Spinal cord (tissue), 10 donors: ENCODE measurements at places on chromosomes 1 and 21.

DNA sequence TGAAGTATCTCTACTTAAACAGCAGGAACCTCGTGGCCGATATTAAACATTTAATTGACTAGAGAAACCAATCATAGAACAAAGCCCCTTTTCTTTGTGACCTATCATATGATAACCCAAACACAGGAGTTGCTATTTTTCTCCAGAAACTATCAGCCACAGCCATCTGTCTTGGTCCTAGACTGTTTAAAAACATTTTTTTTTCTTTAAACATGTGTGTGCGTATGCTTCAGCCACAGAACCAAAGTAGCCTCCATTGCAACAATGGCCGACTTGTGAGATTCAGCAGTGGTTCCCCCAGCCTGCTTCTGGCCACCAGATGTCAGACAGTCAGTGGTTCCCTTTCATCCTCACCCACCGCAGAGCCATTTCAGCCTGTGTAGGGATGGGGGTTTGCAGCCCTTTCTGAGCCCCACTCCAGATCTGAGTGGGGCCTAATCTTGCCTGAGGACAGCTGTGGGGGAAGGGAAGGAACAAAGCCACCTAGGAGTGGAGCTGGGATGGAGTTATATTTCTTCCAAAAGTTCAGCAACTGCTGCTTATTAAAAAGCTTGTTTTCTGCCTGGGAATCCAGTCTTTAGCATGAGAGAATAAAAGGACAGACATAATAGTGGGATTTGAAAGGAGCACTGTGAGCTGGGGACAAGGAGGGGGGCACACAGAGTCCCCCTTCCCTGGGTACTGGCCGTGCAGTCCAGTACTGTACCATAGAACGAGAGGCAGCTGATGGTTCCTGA, 11.7 kb upstream of the IGSF3 start:
- peaks cover 8% of the 10 kb centered on the region for H3K4me1 ChIP-seq
- H3K4me3 ChIP-seq = no peak overlapping the region
- peak overlapping the region; percentile 37 for H3K27ac ChIP-seq

- H3K4me3 ChIP-seq = no peak overlapping the region
- no peak for DNase-seq
These were observed 722.2 kb downstream of the KCNT2 start for GRCh38 chr1:195886000-195886399.

DNA sequence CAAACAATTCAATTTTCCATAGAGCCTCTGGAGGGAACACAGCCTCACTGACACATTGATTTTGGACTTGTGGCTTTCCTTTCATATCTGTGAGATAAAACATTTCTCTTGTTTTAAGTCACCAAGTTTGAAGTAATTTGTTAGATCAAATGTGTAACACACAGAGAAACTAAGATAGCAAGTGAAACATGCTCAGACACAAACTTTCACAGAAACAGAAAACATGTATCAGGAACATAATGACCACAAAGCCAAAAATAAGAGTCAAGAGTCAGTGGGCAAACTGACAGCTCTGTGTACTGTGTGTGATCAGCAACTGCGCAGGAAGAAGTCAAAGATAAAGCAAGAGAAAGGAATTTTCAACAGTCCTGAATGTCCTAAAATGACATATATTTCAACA, 1237.5 kb downstream of the AMY1C start:
- H3K4me3 ChIP-seq = no peak overlapping the region
- H3K27me3 ChIP-seq = no peaks in the 10 kb centered on the region
- no peak for DNase-seq
- H3K27ac ChIP-seq = no peak overlapping the region
- H3K4me1 ChIP-seq = no peaks in the 10 kb centered on the region

DNA sequence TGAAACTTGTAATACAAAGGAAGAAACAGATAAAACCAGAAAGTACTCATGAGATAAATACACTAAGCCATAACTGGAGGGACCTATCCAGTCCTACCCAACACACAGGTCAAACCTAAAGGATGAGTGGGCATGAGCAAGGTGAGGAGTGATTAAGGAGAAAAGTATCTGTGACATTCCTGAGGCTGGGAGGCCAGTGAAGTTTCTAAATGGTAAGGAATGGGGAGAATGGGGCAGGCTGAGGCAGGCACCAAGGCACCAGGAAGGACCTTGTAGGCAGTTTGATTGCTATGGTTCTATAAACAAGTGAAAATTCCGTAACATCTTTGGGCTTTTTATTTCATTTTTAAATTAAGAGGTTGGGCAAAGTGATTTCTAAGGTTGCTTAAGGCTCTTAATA, 10.4 kb downstream of the DDX59 start:
- no peak overlapping the region for H3K27ac ChIP-seq
- no peaks in the 10 kb centered on the region for H3K27me3 ChIP-seq
- H3K36me3 ChIP-seq = peaks cover 33% of the 10 kb centered on the region
- H3K4me1 ChIP-seq = no peaks in the 10 kb centered on the region
- no peak overlapping the region for H3K4me3 ChIP-seq

- DNase-seq = no peak
- H3K4me1 ChIP-seq = no peaks in the 10 kb centered on the region
- no peaks in the 10 kb centered on the region for H3K27me3 ChIP-seq
These were observed 125.3 kb downstream of the LTN1 start for GRCh38 chr21:28867401-28867800.

DNA sequence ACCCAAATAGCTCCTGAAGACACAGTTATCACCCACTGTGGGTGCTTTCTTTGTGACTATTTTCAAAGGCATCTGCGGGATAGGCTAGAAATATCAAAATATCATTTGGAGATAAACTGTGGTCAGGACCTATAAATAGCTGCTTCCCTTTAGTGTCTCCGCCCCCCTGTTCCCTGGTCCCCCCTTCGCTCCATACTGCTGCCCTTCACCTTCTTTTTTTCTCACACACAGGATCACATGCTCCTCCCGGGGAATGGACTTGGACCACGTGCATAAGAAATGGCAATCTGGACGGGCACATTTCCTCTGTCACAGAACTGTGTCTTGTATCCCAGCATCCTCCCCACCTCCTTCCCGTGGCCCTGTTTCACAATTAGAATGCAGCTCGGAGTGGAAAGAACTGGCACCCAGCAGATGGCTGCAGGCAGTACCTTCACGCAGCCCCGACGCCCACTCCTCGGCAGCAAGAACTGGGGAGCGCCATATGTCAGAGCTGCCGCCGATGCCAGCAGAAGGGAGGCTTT, 68.8 kb upstream of the SSX2IP start:
- H3K36me3 ChIP-seq = no peaks in the 10 kb centered on the region

GRCh38 chr1:114286179-114286578, 132.5 kb upstream of the SYT6 start:
- H3K27me3 ChIP-seq = no peaks in the 10 kb centered on the region
- no peaks in the 10 kb centered on the region for H3K36me3 ChIP-seq
- DNase-seq = no peak
- H3K4me1 ChIP-seq = no peaks in the 10 kb centered on the region

GRCh38 chr1:218679391-218679790, 334.3 kb downstream of the TGFB2 start:
- no peak overlapping the region for H3K27ac ChIP-seq
- DNase-seq = no peak
- H3K27me3 ChIP-seq = no peaks in the 10 kb centered on the region
- no peak overlapping the region for H3K4me3 ChIP-seq

DNA sequence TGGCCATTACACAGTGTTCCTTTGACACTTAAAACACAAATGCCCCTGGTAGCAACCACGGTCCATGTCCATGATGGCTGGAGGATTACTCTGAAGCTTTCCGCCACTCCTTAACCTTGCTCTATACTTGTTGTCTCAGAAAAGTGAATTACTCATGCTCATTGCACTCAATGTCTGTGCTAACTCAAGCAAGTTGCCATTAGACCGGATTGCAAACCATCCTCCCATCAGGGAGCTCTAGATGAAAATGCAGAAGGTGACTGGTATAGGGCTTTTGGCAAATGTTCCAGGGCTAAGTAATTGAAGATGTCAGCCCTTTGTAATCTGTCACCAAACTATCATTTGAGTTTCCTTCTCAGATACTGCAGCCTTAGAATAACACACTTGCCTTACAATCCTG, 1288.3 kb upstream of the B3GALT2 start:
- peak; percentile 50 for DNase-seq
- H3K36me3 ChIP-seq = no peaks in the 10 kb centered on the region
- H3K27me3 ChIP-seq = no peaks in the 10 kb centered on the region
- H3K4me1 ChIP-seq = no peaks in the 10 kb centered on the region
- no peak overlapping the region for H3K4me3 ChIP-seq
- H3K27ac ChIP-seq = no peak overlapping the region

DNA sequence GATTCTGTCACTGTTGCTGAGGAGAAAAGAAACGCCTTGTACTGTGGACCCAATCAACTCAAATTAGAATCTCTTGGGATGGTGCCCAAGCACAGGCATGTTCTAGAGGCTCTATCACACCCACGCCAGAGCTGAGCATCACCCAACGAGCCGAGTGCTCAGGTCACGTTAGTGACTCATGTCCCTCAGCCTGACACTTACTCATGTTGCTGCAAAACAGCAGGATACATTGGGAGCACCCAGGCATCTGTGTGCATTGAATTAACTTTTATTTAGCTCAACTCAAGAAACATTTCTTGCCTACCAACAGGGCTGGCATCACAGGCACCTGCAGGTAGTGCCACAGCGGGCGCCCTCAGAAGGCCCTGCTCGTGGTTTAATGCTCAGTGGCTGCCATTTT, 149.8 kb downstream of the ETS2 start:
- no peaks in the 10 kb centered on the region for H3K4me1 ChIP-seq
- H3K27me3 ChIP-seq = no peaks in the 10 kb centered on the region
- H3K36me3 ChIP-seq = no peaks in the 10 kb centered on the region

- no peak for DNase-seq
- H3K4me3 ChIP-seq = peak overlapping the region; percentile 89
- peaks cover 13% of the 10 kb centered on the region for H3K4me1 ChIP-seq
- H3K27ac ChIP-seq = peak overlapping the region; percentile 72
These were observed 607 bp downstream of the BTG3 start for GRCh38 chr21:17612023-17612564.

DNA sequence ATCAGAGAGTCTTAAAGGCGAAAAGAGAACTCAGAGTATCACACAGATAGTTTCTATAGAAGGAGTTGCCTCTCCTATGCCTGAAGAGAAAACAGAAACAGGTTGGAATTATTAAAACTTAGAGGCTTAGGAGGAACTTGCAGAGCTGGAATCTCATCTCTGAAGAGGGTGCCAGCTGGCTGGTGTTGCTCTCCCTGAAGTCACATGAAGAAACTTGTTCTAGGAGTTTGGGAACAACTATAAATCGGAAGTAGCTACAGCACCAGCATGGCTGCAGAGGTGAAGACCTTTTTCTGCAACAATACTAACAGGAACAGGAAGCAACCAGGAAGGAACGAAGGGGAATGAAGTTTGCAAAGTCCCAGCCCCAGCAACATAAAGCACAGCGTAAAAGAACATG, 35.8 kb downstream of the FMO3 start:
- no peak overlapping the region for H3K4me3 ChIP-seq
- H3K27me3 ChIP-seq = no peaks in the 10 kb centered on the region
- H3K4me1 ChIP-seq = no peaks in the 10 kb centered on the region
- no peak for DNase-seq

DNA sequence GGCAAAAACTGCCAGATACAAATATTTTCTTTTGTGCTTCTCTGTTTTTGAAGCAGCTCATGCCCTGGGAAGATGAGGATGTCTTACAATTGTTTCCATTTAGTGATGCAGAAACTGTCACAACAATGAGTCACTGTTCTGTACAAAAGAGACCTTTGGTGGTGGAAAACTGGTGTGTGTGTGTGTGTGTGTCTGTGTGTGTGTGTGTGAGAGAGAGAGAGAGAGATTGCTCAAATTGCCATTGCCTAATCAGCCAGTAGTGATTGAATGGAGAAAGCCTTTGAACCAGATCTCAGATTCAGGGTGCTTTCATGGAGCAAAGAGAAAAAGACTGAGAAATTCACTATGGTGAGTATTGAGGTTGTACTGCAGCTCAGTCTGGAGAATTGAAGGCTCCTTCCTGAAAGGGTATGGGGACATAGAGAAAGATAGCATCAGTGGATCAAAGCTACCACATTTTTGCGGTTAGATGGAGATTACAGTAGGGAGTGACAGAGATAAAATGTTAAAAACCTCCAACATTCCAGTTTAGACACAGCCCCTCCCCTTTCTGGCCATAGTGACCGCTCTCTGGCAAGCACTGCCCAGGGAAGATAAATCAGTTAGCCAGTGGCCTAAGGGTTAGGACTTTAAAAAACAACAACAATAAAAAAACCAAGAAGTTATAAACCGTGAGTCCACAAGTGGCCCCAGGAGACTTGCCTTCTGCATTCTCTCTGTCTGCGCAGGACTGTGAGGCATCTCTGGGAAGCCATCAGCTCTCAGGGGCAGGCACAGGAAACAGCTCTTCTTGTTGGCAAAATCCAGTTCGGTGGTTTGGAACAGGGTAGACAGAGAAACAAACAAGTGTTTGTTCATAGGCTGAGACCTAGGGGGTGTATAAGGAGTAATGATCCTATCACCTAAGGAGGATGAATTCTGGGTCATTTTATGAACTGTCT, 406.5 kb downstream of the DUSP10 start:
- H3K4me3 ChIP-seq = no peak overlapping the region
- no peaks in the 10 kb centered on the region for H3K27me3 ChIP-seq
- DNase-seq = no peak
- H3K36me3 ChIP-seq = no peaks in the 10 kb centered on the region
- H3K4me1 ChIP-seq = peaks cover 5% of the 10 kb centered on the region

GRCh38 chr1:71047635-71048607, at the start of gene PTGER3:
Gene PTGER3, minus strand, starts transcription at chr1:71047816. Its CDS starts 239 bp downstream, at chr1:71047577.
- H3K4me3 ChIP-seq = peak within 1 kb of the TSS; percentile 45
- peaks cover 17% of the 10 kb centered on the region for H3K4me1 ChIP-seq
- DNase-seq = no peak

DNA sequence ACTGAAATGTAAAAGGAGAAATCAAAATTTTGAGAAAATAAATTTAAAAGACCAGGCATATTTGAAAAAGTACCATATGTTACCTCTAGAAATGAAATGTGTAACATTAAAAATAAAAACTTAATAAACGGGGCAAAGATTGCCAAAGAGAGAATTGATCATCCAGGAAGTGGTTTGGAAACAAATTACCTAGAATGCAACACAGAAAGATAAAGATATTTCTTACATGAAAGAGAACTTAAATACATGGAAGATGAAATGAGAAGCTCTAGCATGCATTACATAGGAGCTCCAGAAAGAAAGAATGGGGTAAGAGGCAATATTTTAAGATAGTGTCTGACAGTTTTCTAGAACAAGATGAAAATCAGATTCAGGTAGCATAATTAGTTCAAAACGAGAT, 235.9 kb upstream of the IRF2BP2 start:
- H3K4me3 ChIP-seq = no peak overlapping the region
- no peak overlapping the region for H3K27ac ChIP-seq
- no peaks in the 10 kb centered on the region for H3K36me3 ChIP-seq
- no peak for DNase-seq

DNA sequence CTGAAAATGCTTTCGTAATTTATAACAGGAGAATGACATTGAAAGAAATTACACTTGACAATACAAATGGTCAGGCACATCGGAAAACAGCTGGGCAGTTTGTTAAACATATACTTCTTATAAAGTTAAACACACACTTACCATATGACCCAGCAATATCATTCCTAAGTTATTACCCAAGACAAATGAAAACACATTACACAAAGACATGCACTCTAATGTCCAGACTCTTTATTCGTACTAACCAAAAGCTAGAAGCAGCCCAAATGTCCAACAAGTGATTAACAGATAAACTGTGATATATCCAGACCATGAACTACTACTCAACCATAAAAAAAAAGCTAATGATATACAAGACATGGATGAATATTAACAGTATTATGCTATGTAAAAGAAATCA, 8.5 kb downstream of the AKT3 start:
- no peak overlapping the region for H3K4me3 ChIP-seq
- H3K4me1 ChIP-seq = no peaks in the 10 kb centered on the region
- peaks cover 4% of the 10 kb centered on the region for H3K36me3 ChIP-seq
